Esophagus mucosa (tissue), 1 donor: ENCODE measurements at places on chromosomes 3 and 15. TPM values are rescaled to one million over a fixed set of nuclear protein-coding genes. Genes with fewer than 3 reads are reported as not detected.

DNA sequence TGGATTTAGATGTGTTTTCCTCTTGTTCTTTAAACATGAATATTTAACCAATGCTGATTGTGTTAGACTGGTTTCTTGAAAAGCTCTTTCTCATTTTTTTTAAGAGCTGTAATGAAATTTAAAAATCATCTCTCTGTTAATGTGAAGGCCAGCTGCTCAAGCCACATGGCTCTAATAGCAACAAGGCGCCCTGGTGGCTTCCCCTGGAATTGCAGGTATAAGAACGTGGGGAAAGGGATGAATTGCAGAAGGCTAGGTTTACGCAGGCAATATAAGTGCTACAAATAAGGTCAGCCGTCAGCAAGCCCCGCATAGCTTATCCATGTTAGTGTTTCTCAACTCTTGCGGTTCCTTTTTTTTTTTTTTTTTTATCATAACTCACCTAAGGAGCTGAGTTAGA, 108.5 kb downstream of the SAMMSON start:
- no peak for ATAC-seq

DNA sequence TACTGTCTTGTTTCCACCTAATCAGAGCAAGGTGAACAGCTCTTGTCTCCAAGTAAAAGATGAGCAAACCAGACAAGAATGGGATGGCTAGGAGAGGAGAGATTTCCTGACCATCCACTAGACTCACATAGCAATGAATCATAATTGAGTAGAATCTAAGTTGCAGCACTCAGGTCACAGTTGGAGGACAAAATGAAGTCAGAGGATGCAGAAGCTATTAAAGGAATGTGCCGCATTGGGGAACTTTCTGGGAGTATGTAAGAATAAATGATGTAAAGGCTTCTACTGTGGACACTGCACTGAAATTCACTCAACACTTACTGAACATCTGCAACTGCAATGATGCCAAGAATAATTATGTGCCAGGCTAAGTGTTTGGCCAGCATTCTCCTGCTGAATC, 217.4 kb upstream of the WNT5A start:
- ATAC-seq: no peak

DNA sequence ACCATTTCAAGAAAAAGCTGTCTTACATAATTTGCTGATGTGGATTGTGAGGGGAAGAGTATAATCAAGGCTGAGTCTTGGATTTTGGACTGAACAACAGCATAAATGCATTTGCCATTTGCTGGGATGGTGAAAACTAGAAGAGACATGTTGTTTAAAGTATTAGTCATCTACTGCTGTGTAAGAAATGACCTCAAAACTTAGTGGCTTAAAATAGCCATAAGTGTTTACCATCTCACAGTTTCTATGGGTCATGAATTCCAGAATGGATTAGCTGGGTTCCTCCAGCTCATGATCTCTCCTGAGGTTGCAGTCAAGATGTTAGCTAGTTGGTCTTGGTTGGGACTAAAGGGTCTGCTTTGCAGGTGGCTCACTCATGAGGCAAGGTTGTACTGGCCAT, 66.2 kb downstream of the SCN11A start:
- ATAC-seq: no peak

- no peak for ATAC-seq
Observed at GRCh38 chr3:38353151-38353550, 6.6 kb downstream of the XYLB start.

GRCh38 chr3:62727536-62727935, 147.7 kb downstream of the CADPS start:
- ATAC-seq: no peak

DNA sequence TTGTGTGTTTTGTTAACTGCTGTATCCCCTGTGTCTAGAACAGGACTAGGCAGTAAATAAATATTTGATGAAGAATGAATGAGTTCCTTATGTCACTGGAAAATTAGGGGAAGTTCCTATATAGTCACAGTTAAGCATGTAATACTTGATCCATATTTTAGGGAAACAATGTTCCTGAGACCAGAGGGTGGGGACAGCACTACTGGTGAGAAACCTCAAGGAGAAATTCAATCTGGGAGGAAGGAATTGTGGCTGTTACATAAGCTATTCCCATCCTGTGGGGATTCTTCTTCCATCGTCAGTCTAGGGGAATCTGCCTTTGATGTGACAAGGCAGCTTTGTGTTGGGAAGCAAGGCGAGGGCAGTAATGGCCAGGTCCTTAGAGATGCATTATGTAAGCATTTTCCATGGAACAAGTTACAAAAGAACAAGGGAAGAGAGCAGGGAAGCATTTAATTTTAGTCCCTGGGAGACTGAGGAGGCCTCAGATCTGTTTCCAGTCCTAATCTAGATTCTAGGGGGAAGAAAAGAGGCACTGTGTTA, 219.3 kb upstream of the TTC14 start:
- ATAC-seq: no peak

Gene CALML4
- 2.9 TPM for total RNA-seq
